ENCODE measurements at places on chromosomes 1 and 21.

DNA sequence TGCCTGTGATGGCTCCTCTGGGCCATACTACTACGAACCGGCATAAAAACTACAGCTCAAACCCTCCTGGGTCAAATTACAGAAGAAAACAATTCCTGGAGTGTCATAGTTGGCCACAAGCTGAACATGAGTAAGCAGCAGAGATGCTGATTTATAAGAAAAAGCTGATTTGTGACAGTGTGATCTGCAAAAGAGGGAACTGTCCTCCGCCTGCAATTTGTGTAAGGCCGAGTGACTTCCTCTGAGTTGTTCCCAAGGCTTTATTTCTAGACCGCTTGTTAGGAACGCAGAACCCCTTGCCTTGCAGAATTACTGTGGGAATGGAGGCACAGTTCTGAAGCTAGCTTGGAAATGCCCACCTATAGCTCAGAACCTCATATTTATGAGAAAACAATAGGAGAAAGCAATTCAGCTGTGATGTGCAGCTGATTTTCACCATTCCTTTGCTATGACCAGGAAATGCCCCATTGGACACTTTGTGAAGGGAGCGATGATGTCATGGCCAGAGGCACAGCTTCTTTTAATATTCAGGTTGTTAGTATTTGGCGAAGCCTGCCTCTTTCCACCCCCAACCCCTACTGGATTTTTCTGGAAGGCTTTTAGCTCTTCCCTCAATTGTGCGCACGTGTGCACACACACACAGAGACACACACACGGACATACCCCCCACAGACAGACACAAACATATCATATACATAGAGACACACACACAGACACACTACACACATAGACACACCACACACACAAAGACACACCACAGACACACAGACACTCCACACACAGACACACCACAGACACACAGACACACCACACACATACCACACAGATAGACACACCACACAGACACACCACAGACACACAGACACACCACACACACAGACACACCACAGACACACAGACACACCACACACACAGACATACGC is 47.6 kb downstream of the IER5 start:
- DNase-seq = no peak

DNA sequence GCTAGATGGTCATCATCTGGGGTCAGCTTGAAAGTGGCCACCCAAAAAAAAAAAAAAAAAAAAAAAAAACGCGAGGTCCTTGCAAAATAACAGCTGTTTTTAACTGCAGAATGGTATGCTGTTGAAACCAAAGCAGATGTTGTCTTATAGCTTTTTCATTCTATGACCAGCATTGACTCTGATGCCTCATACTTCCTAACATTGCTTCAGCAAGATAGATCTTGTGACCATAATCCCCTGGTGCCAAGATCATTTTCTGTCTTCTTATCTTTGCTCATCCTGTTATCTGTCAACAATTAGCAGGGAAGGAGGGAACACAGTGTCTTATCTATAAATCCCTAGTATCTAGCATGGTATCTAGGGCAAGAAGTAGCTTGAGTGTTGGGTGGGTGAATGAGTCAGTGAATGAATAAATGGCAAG is 181.5 kb downstream of the PLPP3 start:
- DNase-seq = no peak

DNA sequence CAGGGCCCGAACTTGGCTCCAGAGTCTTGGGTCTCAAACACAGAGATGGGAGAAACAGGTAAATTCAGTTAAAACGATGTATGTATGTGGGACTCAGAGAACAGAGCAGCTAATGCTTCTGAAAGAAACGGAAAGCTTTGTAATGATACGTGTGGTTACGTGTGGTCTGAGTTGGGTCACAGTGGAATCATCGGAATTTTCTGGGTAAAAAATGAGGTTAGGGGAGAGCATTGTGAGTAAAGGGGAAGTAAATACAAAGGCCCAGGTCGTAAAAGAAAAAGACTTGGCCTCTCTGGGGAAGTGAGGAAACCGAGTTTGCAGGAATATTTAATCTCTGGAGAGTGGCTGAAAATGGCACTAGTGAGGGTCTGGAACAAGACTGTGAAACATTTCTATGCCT is 8.3 kb downstream of the NHLH2 start:
- no peak for DNase-seq

- DNase-seq = no peak
These were observed 23.2 kb upstream of the TMEM222 start for GRCh38 chr1:27298632-27299384.

GRCh38 chr1:65265296-65265650 is 44.1 kb upstream of the DNAJC6 start:
- no peak for DNase-seq

DNA sequence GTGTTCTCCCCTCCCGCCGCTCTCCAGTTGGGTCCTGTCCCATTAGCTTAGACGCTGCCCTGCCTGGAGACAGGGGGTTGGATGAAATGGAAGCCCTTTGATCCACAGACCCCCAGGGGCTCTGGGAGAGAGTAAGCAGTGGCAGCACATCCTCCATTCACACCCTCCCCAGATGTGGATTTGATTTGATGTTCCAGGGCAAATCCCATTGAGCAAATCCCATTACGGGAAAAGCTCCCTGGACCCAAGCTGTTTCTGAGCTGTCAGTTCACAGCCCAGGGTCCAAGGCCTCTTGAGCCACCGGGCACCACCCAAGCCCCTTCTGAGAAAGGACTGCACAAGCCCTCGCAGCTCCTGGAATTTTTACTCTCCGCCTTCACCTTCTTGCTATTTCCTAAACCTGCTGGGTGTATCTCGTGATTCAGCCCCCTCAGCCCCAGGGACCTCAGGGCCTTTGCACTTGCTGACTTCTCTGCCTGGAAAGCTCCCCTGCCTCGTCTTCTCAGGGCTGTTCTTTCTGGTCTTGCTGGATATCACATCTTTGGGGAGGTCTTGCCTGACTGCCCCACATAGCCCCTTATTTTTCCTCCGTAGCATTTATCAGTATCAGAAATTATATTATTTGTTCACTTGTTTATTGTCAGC is 101.1 kb downstream of the PAX7 start:
- DNase-seq = no peak

- DNase-seq = peak; percentile 42
These were observed 32.5 kb downstream of the XKR8 start for GRCh38 chr1:27992276-27992675.

DNA sequence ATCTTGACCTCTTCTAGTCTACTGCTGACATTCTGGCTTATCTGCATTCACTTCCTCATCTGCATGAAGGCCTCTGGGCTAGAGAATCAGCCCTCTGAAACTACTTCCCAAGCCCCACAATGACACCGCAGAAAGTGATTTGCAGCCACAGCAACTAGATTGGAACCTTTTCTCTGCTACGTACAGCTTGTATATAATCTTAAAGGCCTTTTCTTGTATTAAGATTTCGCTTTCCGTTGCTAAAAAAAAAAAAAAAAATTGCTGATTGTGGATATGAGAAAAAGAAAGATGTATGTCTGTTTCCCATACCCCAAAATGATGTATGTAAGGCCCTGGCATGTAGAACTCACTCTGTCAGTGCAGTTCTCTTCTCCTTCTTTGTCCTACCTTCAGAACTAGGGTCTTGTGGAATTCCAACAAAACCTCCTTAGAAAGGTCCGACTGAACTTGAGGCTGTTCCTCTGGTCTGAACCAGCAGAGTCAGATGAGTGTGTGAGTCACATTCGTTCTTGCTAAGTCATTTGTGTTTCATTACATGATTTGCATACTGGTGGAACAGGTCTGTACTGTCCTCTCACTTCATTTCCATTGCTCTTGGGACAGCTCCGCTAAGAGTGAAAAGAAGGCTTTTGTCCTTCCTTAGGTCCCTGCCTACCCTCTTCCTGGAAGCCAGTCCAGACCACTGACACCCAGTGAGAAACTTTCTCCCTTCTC is 62.7 kb downstream of the PLPP3 start:
- no peak for DNase-seq

DNA sequence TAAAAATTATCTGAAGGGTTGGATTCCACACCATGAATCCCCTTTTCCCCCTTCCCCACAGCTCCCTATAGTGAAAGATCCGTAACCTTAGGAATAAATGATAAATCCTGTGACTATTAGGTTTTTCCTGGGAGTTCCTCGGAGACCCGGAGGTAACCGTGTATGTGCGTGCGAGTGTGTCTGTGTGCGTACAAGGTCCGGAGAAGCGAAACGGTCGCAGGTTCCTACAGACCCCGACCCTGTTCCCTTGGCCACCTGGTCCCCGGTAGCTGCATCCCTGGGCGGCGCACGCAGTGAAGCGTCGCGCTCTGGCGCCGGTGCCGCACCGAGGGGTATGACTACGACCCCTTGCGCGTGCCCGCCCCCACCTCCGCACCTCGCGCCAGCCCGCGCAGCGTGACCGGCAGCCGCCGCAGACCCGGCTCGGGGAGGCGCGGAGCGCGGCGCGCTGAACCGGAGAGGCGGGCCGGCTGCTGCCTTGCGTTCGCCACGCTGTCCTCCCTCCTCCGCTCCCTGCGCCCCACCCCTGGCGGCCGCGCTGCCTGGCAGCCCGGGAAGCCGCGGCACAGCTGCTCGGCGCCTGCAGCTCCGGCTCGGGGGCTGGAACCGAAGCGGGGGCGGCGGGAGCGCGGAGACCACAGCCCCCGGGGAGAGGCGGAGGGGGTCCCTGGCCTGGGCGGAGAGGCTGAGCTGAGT is at the start of gene AK5:
Gene AK5, plus strand, starts transcription at position 529 of the 696 bp plus-strand sequence. CDS start 295 bp downstream, outside the sequence.
- DNase-seq = peak; percentile 71

- peak; percentile 67 for DNase-seq
These were observed 51.9 kb downstream of the AGPAT3 start for GRCh38 chr21:43916691-43917514.

DNA sequence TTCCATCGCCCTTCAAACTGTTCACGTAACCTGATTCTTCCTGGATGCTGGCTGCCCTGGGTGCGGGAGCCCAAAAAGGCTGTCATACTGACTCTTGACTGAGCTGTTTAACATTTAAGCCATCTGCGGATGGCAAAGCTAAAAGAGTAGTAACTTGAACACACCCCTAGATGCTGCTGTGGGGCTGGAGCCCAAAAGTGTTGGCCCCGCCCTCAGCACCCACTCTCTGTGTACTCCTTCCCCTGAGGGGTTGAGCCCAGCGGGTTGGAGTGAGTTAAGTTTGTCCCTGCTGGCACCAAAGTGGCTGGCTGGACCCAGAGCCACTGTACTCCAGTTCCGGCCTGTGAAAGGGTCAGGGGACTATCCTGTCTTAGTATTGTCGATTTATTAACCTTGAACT is 640.6 kb downstream of the PTPRU start:
- no peak for DNase-seq

DNA sequence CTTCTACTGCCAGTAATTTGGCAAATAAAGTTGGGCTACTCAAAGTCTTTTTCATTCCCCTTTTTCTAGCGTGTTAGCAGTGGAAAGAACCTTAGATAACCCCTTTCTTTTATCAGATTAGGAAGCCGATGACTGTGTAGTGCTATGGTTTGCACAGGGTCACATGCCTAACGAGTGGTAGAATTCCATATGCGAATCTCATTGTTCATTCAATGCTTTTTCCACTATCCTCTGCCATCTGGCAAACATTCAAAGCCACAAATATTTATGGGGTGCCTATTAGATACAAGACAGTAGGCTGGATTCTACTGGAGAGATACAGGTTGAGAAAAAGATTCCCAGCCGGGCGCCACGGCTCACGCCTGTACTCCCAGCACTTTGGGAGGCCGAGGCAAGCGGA is 14.9 kb upstream of the IER5 start:
- DNase-seq = no peak

- DNase-seq = no peak
These were observed 2.7 kb downstream of the DISP1 start for GRCh38 chr1:222817529-222817928.

- no peak for DNase-seq
These were observed 11.2 kb downstream of the UBE2Q1 start for GRCh38 chr1:154547105-154547732.

- no peak for DNase-seq
These were observed 25.5 kb upstream of the ZNF281 start for GRCh38 chr1:200435200-200435780.

- no peak for DNase-seq
These were observed 38.0 kb downstream of the TMEM50B start for GRCh38 chr21:33441489-33442477.

- no peak for DNase-seq
These were observed 839.3 kb downstream of the KCNT2 start for GRCh38 chr1:195768936-195769335.

GRCh38 chr1:98662356-98662670 is 792 bp downstream of the SNX7 start:
- no peak for DNase-seq
